ENCODE measurements at places on chromosomes 6 and 20. TPM values are rescaled to one million over a fixed set of nuclear protein-coding genes. Genes with fewer than 3 reads are reported as not detected.

Gene ADAM33
- 20.7 TPM for total RNA-seq

Gene TBXT
- total RNA-seq: not detected

Gene TCF15
- total RNA-seq: 0.22 TPM

Gene MTHFD1L
- total RNA-seq: 5.1 TPM

DNA sequence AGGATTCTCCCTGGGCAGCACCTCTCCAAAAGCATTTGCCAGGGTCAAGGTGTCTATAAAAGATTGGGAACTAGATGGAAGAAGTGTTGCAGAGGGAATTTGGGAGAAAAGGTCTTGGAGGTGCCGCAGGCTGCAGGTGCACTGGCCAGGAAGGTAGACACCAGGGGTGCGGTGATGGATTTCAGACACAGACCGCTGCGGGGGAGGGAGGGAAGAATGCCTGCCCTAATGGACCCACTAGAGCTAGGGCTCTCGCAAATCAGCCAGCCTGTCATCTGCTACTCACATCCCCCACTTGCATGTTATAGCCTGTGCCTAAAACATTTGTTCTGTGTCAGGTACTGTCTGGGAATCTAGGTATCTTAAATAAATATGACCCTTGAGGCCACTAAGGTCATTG is 193.6 kb upstream of the SLC24A3 start:
- DNase-seq: no peak

- no peak for DNase-seq
These were observed 29.9 kb downstream of the NRN1 start for GRCh38 chr6:5976811-5977210.

- DNase-seq: no peak
These were observed 142.3 kb upstream of the SASH1 start for GRCh38 chr6:148200293-148200692.

- DNase-seq: no peak
These were observed 136.4 kb downstream of the LINC00237 start for GRCh38 chr20:20969701-20970280.

DNA sequence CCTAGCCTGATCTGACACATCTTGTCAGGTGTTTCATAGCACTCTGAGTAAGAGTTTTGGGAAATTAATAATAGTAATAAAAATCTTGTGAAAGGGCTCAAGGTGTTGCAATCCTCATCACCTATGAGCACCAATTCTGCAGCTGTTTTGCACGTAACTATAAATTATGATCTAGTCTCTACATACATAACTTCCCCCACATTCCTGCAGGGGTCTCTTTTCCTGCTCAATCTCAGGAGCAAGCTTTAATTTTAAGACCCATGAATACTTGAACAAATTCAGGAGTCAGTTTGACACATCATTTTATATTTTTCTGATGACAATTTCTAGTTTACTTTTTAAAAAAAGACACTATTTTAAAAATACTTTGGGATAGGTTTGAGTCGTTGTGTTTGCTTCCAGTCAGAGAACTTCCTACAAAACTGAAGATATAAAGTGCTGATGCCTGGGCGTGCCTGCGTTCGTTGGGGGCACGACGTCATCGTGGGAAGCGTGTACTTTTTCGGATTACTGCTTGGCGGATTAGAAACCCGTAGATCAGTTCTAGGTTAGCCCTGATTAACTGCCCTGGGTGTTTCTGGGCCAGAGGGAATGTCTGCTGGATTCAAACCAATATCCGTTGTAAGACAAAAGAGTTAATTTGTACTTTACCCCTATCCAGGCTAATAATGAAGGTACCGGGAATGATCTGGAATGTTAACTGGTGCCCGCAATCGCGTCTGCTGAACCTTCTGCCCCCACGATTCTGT is 1.0 kb upstream of the E2F3 start:
- peak; percentile 45 for DNase-seq

GRCh38 chr20:62374331-62375152 is 7.4 kb upstream of the LAMA5 start:
- no peak for DNase-seq

DNA sequence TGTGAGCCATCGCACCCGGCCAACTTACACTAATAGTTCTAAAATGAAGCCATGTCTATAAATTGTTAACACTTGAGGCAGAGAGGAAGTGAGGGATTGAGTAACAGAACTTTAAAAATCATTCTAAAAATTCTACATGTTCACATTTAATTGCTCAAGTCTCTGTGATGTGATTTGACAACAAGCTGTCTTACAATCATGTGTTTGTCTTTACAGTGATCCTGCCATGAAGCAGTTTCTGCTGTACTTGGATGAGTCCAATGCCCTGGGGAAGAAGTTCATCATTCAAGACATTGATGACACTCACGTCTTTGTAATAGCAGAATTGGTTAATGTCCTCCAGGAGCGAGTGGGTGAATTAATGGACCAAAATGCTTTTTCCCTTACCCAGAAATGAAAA is 23.6 kb downstream of the GTF2H5 start:
- DNase-seq: no peak

DNA sequence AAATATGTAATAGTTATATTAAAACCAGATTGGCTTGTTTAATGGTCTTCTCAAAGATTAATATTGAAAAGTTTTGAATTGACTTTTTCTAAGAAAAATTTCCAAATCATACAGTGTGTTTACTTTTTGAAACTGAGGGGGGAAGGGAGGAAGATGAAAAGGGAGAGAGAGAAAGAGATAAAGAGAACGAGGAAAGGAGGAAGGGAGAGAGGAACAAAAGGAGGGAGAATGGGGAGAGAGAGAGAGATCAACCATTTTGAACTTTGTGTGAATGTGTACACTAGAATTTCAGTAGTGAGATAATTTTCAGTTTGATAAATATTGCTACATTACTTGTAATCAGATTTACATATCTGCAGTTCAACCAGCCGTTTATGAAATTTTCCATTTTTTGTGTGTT is 124.5 kb downstream of the EPHA7 start:
- DNase-seq: no peak

- no peak for DNase-seq
These were observed 96.2 kb downstream of the THBS2 start for GRCh38 chr6:169157197-169158148.
